Activated CD4-positive, alpha-beta T cell treated with anti-CD3 and anti-CD28 coated beads, Interleukin-2, Interleukin-6, amounts not matched to agents 100 ng/mL and 50 ng/mL, durations not matched to agents 16 hours and 8 hours (primary cell): ENCODE measurements at places on chromosomes 11 and 22.

GRCh38 chr22:43013355-43014315 is 1.3 kb downstream of the PACSIN2 start:
- no peak for DNase-seq

DNA sequence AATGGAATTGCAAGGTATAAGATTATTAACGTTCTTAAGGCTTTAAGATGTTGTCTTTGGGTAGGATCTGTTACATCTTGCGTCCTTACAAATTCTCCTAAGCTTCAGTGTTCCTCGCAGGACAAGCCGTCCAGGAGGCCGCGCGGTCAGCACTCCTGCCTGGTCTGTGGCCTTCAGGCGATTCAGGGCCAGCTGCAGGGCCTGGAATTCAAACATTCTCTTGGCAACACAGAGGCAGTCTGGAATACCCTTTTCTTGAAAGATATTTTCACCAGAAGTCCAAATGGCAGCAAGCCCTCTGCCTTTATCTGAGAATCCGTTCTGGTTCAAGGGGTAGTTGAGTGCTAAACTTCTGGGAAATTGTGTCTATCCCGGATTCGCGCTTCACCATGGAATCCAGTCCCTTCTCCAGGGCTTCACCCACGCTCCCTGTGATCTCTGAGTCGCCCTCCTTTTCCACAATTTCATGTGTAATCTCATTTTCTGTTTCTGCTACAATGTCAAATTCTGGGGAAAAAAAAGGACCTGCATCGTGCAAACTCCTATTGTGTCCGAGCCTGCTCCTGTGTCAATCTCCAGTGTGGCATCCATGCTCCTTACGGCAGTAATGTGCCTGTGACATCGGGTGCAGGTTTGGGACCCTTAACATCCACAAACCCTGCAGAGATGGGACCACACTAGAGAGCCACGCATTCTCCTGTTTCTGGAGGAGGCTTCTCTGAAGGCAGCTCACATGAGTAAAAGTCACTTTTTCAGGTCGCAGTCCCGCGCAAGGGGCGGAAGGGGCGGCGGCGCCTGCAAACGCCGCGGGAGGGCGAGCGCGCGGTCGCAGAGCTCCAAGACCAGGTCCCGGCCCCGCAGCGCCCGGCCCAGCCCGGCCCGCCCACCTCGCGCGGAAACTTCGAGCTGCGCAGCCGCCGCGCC is 25.4 kb upstream of the SORL1 start:
- peak; percentile 53 for DNase-seq

DNA sequence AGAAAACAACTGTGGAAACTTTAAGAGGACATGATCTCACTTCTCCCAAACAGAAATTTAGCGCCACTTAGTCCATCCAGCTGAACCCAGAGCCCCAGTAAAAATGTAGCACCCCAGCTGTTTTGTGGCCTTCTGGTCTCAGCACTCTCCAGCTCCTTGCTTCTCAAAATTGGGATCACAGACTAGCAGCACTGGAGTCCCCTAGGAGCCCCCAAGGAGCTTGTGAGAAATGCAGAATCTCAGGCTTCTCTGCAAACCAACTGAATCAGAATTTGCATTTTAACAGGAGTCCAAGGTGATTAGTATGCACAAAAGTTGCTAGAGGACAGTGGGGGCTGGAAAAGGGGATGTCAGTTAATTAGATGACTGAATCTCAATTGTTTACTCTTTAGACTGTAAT is 89.8 kb upstream of the FIBIN start:
- DNase-seq: no peak

- DNase-seq: no peak
Observed at GRCh38 chr11:1307998-1308742, 1.3 kb downstream of the TOLLIP start.

- DNase-seq: peak; percentile 93
Observed at GRCh38 chr11:110349138-110349996, 53.0 kb upstream of the RDX start.

DNA sequence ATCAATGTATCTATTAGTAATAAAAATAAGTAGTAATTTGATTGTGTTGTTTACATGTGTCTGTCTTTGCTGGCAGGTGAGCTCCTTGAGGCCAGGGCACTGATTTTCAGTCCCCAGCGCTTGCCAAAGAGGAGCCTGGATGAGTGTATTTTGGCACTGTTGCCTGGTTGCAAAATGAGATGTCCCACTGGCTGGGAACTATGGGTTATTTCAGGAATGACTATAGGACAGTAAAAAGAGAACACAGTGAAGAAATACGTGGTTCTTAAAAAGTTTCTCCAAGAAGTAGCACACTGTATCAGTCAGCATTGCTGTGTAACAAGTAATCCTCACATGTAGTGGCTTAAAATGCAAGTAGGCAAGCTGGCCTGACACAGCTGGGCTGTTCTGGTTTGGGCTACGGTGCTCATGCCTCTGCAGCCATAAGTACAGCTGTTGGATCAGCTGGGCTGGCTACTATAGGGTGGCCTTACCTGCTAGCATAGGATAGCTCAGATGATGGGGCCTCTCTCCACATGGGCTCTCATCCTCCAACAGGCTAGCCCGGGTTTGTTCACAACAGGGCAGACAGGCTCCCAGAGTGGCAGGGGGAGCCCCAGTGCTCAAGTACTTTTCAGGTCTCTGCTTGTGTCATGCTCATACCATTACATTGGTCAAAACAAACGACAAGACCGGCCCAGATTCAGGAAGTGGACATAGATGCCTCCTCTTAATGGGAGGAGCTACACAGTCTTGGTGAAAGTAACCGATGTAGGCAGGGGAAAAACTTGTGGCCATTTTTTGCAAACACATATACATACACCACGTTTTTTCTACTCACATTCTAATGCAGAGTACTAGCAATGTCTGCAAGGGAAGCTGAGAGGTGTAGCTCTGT is 399.1 kb downstream of the LARGE1 start:
- no peak for DNase-seq

- DNase-seq: no peak
Observed at GRCh38 chr22:36745301-36745995, 30.5 kb downstream of the IFT27 start.

DNA sequence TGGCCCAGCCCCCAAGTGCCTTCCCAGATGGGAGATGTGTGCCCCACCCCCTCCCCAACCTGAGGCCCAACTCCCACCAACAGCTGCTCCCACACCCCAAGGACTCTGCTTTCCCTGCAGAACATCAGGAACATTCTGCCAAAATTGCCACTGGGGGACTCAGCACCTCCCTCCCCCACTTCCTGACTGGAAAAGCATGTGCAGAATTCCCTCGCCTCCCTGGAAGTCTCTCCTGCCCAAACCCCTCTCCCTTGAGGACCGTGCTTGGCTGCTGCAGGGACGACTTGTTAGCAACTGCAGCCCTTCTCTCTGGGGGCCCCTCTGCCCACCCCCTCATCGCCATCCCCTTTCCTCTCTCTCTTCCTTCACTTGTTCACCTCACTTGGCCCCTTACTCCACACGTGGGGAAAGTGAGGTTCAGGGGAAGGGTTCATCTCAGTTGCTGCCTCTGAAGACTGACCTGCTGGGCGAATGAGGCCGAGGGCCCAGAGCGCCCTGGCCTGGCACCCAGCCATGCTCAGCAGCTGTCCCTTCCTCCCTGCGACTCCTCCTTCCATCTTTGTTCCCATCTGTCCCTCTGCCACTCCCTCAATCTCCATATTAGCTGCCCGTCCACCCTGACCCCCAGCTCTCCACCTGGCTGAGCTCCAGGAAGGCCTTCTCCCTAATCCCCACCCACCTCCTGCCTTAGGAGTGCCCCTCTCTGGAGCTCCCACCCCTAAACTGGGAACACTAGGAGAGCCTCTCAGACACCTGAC is 105.1 kb downstream of the CHST1 start:
- no peak for DNase-seq

- no peak for DNase-seq
Observed at GRCh38 chr11:115144014-115144413, 360.2 kb downstream of the CADM1 start.

GRCh38 chr11:21105196-21105917 is 436.0 kb downstream of the NELL1 start:
- no peak for DNase-seq

DNA sequence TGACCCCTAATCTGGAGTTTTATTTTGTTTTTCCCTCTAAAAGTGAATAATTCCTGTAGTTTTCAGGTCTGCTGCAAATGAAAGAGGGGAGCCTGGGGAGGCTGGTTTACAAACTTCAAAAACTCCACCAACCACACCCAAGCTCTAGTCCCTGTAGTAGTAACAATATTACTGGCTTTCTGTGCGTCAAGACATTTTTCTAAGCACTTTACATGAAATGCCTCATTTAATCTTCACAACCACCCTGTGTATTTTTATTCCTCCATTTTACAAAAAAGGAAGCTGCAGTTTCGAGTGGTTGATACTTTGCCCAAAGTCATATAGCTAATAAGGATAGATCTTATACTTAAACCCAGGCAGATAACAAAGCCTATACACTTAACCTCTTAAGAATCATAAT is 23.5 kb downstream of the CTNND1 start:
- DNase-seq: no peak

GRCh38 chr22:49629586-49630447 is 197.9 kb downstream of the BRD1 start:
- DNase-seq: no peak

DNA sequence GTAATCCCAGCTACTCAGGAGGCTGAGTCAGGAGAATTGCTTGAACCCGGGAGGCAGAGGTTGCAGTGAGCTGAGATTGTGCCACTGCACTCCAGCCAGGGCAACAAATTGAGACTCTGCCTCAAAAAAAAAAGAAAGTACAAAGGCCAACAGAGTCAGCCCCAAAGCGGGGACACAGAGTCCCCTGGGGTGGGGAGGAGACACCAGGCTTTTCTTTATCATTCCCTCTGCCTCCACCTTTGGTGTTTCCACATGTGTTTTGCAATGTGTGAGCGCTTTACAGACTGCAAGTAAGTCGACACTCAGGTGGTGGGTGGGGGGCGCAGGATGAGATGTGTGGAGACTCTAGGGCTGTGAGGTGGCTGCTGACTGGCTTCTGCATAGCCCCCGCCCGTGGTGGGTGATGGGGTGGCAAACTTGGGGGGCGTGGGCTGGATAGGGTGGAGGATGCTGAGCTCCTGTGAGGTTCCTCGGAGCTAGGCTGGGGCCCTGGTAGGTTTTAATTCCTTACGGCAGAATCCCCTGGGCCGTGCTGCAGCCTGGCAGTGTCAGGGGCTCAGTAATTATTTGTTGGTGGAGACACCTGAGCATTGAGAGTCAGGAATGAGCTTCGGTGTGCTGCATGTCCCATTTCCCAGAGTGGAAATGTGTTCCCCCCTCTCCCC is 177.2 kb downstream of the CTTN start:
- DNase-seq: no peak

DNA sequence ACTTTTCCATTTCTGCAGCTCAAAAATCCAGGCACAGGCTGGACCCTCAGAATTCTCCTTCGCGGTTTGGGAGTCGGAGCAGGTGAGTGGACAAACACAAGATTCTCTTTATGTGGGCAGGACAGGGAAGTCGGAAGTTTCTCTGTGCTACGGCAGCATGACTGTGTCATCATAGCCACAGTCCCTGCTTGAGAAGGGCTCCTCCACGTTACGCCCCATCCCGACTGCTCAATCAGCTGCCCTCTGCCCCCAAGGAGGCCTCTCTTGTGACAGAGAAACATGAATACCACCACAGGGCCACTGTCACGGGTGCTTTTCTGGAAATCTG is 89.0 kb upstream of the SHISAL1 start:
- DNase-seq: no peak

GRCh38 chr11:30091737-30092136 is 74.9 kb upstream of the KCNA4 start:
- DNase-seq: no peak

- no peak for DNase-seq
Observed at GRCh38 chr11:73812234-73812633, 24.6 kb downstream of the MRPL48 start.

DNA sequence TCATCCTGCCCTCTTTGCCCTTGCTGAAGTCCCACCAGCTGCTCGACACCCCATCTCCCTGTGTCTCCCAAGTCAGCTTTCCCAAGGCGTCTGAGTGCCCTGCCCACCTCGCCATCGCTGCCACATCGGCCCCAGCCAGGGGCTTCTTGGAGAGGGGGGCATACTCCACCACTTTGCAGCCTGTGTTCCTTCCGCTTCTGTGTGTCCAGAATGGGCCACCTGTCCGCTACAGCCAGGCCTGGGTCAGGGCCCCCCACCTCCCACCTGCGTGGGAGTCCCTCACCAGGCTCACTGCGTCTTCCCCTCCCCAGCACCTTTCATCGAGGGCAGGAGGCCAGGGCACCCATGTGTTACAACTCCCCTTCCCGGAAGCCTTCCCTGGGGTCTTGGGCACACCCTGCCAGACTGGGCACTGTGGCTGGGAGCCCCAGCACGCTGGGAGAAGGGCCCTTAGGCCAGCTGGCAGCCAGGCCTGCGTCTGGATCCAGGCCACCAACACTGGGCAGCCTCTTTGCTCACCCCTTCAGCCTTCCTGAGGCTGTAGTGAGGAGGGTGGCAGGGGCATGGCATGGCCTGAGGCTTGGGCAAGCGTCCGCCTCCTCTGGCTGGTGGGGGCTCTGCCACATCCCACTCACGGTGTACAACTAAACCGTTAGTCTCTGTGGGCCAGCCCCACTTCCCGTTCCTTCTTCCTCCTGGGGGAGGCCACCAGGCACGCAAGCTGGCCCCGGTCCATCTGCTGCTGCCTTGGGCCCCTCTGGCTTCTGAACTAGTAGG is 13.4 kb downstream of the CPT1A start:
- no peak for DNase-seq
